ENCODE measurements at places on chromosomes 2 and 18. TPM values are rescaled to one million over a fixed set of nuclear protein-coding genes. Genes with fewer than 3 reads are reported as not detected.

DPYSL5 gene
- 10.3 TPM for total RNA-seq

ST6GAL2 gene
- total RNA-seq = 25.7 TPM

DSG4 gene
- not detected for total RNA-seq

TUBA3D gene
- total RNA-seq = not detected

AMER3 gene
- 0.49 TPM for total RNA-seq

C2orf80 gene
- total RNA-seq = not detected

CCDC121 gene
- total RNA-seq = 1.7 TPM

PRSS56 gene
- total RNA-seq = not detected

SLC9A2 gene
- total RNA-seq = 0.08 TPM

GALNT1 gene
- total RNA-seq = 67.4 TPM

TRIM43 gene
- total RNA-seq = 0.23 TPM

AOX1 gene
- 5.0 TPM for total RNA-seq

NPPC gene
- total RNA-seq = 2.2 TPM

ASTL gene
- total RNA-seq = not detected

MARCHF4 gene
- total RNA-seq = 1.2 TPM

ST8SIA3 gene
- 2.2 TPM for total RNA-seq

SERPINB7 gene
- not detected for total RNA-seq

LRP1B gene
- total RNA-seq = 0.89 TPM

GPAT2 gene
- total RNA-seq = 2.2 TPM

TEKT4 gene
- not detected for total RNA-seq

KLHL41 gene
- total RNA-seq = not detected

STAT4 gene
- total RNA-seq = 0.16 TPM
